ENCODE measurements at places on chromosomes 11 and 22.

- no peak for DNase-seq
These were observed 201.6 kb upstream of the SORL1-AS1 start for GRCh38 chr11:121654259-121654842.

GRCh38 chr22:40037320-40037719 lies 42.6 kb downstream of the FAM83F start:
- DNase-seq, result no peak

- no peak for DNase-seq
These were observed 47.2 kb upstream of the IGSF9B start for GRCh38 chr11:134003792-134004495.

GRCh38 chr11:14904745-14905103 lies 12.7 kb upstream of the CYP2R1 start:
- DNase-seq, result no peak

- no peak for DNase-seq
These were observed 5.9 kb downstream of the PAK1 start for GRCh38 chr11:77467993-77468392.

DNA sequence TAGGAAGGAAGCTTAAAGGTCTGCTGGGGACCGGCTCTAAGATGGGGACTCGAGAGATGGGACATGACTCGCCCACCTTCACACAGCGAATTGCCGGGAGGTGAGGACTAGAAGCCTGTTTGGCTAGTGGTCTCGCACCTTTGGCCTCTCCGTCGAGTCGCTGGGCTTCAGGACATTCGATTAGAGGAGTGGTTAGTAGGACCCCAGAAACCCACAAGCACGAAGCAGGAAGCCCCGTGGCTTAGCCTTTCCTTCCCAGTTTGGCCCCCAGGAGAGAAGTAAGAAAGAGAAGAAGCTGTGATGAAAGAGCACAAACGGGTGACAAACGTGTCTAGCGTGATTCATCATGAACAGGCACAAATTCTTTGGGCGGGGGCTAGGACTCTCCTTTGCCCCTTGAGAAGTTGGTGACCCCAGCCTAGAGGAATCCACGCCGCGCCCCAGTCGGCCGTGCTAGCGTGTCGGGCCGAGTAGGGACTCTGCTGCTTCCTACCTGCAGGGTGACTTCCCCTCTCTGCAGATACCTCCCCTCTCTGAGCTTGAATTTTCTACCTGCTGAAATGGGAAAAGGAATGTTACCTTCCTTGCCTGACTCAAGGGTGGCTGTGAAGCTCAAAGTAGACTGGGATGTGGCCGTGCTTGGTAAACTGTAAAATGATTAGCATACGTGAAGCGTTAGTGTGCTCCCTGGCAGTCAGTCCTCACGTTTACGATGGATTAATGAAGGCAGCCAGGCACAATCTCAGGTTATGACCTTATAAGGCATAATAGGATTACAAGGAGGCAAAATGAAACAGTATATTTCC lies 1.1 kb upstream of the ADM start:
- DNase-seq, result no peak

DNA sequence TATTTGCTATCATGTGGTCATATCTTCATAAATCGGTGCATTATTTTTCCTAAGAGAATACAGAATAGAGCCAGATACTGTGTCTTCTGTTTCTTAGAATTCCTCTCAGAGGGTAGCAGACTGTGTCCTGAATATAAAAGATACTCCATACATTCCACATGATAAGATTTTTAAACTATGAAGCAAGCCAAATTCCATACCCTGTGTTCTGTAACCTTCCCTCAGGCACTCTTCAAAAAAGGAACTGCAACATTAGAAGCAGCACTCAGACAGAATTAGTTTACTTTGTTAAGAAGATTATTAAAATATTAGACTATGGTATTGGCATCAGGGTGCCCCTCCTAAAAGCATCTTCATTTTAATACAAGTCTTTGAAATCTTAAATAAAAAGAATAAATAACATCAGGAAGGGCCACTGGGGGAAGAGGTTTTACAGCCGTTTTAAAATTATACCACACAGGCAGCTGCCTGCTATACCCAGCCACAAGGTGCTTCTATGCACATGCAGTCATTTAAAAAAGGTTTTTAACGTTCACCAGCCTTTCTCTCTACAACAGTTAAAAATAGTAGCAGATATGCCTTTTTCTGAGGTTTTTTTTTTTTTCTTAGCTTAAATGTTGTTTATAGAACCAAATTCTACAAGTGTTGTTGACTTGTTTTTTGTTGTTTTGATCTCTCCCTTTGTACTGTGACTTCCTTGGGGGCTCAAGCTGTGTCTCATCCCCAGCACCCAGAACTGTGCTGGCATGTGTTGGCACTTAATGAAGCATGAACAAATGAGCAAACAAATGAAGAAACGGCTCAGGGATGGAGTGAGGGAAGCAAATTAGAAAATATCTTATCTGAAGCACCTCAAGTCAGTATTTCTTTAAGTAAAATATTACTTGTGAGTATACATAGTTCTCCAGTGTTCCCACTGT lies 54.7 kb upstream of the CCDC89 start:
- DNase-seq, result no peak

DNA sequence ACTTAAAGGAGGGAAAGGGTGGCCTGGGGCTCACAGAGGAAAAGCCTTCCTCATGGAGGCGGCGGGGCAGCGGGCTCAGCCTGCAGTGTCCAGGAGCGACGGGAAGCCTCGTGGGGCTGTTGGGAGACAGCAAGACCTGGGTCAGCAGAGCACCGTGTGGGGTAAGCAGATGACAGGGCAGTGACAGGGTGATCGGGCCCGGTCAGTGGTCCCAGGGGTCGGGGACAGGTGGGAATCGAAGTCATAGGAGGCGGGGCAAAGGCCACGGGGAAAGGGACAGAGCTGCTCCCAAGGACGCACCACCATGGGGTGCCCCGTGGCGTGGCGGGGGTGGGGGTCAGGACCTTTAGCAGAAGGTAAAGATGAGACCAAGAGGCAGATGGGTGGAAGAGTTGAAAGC lies 49.8 kb downstream of the CDKN1C start:
- no peak for DNase-seq

GRCh38 chr11:72298931-72299330 lies 55.0 kb upstream of the PHOX2A start:
- DNase-seq, result no peak

DNA sequence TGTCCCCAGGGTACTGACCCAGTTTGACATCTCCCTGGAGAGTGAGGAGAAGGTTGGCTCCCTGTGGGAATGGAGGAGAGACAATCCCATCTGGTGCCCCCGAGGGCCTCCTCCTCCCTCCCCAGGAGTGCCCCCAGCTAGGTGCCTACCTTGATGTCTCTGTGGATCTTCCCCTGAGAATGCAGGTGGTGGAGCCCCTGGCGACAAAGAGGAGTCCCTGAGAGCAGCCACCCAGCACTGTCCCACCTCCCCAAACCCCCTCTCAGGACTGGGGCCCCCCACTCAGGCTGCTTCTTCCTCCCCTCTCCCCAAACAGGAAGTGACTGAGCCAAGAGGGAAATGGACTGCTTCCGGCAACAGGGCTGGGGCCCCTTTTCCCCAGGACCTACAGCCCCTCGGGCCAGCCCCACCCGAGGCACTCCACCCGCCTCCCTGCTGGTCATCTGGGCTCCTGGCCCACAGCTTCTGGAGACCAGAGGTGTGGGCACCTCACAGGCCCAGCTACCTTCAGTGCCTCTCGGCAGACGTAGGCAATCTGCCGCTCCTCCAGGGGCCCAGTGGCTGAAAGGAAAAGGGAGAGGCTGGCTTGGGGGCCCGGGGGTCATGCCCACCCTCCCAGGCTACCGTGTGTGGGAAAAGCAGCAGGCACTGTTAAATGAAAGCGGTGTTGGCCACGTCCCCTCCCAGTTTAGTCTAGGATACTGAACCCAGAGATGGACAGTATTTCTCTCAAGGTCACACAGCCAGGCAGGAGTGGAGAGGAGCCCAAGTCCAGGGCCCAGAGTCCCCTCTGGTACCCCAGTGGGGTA lies 1.2 kb downstream of the MAP4K2 start:
- DNase-seq, result no peak

- DNase-seq, result no peak
These were observed 96.0 kb downstream of the TRPC6 start for GRCh38 chr11:101487775-101488174.

GRCh38 chr22:44473166-44473565 lies 24.9 kb downstream of the RTL6 start:
- no peak for DNase-seq

GRCh38 chr11:63710476-63711217 lies 29.3 kb downstream of the RTN3 start:
- DNase-seq, result no peak

DNA sequence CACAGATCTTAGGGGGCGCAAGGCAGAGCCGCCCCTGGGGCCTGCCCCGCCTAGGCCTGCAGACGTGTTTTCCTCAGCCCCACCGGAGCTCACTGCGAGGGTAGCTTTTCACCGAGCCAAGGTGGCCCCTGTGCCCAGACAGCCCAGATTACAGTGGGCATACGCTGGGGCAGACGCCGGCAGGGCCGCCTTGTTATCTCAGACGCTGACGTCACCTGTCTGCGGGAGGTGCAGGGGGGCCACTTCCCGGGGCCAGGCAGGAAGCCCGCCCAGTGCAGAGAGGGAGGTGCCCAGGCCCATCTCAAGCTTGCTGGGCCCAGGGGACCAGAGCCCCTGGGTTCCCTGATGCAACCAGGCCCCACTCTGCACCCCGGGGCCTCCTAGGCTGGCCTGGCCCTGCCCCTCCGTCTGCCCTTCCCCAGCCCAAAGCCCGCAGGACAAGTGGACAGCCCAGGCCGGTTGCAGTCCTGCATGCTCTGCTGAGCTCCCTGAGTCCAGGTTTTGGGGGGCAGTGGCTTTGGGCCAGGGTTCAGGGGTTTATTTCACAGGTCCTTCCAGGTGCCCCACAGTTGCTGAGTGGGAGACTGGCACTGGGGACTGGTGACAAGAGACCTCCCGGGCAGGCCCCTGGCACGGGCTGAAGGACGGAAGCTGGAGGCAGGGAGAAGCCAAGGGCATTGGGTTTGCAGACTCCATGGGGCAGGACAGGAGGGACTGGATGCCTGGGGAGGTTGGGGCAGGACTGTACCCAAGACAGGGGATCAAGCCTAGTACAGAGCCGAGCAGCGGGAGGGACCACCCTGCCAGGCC lies 38.6 kb downstream of the IGF2 start:
- no peak for DNase-seq

- DNase-seq, result no peak
These were observed 142.5 kb downstream of the APOL5 start for GRCh38 chr22:35860087-35860733.

GRCh38 chr22:17823226-17823625 lies 49.0 kb upstream of the BID start:
- DNase-seq, result no peak

DNA sequence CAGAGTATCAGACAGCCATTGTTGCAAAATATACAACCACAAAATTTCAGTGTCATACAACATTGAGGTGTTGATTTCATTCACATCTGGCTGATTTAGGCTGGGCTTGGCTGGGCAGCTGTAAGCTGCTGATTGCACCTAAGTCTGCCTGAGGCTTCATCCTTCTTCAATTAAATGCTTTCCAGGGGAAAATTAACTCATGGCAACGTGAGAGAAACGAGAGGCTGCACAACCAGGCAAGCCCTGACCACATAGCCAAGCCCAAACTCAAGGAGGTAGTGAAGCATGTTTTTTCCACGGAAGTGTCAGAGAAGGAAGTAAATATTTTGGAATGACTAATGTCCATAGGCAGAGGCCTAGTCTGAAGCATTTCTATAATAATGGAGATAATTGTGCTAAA lies 273.8 kb upstream of the ZC3H12C start:
- DNase-seq, result no peak
